ENCODE measurements at places on chromosomes 3 and 15.
A peak's percentile ranks its signal among the peaks of the same experiment; 100 is the strongest.

DNA sequence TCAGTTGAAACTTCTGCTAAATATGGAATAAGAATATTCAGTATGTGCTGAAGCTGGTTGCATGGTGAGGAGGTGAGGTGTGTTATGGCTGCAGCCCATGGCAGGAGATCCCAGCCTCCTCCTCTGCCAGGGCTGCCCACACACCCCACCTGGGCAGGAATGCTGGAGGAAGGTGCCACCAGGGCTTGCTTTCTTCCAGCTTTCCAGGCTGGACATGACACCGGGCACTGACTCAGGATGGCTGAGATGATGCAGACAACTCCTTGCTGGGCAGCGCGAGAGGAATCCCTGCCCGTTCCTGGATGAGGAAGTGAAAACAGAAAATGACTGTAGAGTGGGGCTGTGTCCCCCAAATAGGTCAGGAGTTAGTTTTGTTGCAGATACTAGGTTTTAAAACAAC is 14.1 kb downstream of the GABRG3 start:
- no peak for DNase-seq

- DNase-seq, result no peak
These were observed 250.1 kb upstream of the LYSMD4 start for GRCh38 chr15:99983171-99983885.

- no peak for DNase-seq
These were observed 258.4 kb upstream of the AGTR1 start for GRCh38 chr3:148439254-148439822.

- no peak for DNase-seq
These were observed 45.1 kb downstream of the TNIK start for GRCh38 chr3:171415070-171415469.

DNA sequence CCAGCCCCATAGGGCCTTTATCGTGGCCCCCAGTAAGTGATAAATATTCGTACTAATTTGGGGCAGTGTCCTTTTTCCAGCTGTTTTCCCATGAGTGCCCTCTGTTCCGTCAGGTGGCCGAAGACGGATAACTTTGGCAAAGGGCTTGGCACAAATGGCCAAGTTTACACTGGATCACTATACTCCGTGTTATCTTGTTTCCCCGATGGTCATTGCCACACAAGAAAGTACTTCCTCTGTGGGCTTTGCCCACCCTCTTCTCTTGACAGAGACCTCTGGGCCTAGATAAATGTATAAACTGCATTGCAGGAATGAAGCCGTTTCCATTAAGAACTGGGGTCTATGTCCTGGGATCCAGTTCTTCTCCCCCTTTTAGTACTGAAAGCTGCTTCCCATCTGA is 39.1 kb downstream of the SMAD3 start:
- no peak for DNase-seq

GRCh38 chr3:167872941-167873340 is 137.4 kb downstream of the SERPINI1 start:
- DNase-seq, result no peak

GRCh38 chr3:137807998-137808397 is 43.9 kb downstream of the SOX14 start:
- no peak for DNase-seq

- DNase-seq, result no peak
These were observed 47.8 kb downstream of the SPRED1 start for GRCh38 chr15:38300395-38300794.

- DNase-seq, result no peak
These were observed 5.9 kb downstream of the C3orf22 start for GRCh38 chr3:126552688-126553283.

GRCh38 chr3:37907906-37908305 is 46.2 kb downstream of the CTDSPL start:
- peak; percentile 86 for DNase-seq

- no peak for DNase-seq
These were observed 50.6 kb downstream of the KLHDC8B start for GRCh38 chr3:49222002-49222401.

GRCh38 chr3:75781079-75781745 is 4.1 kb downstream of the ZNF717 start:
- no peak for DNase-seq

- DNase-seq, result no peak
These were observed 36.5 kb downstream of the ALS2CL start for GRCh38 chr3:46656778-46657556.

GRCh38 chr15:68213991-68214837 is 9.1 kb upstream of the CALML4 start:
- DNase-seq, result no peak

- no peak for DNase-seq
These were observed 99.2 kb upstream of the MLF1 start for GRCh38 chr3:158471639-158472294.

- no peak for DNase-seq
These were observed 156.0 kb downstream of the CACNA1D start for GRCh38 chr3:53650424-53650823.

- no peak for DNase-seq
These were observed 3.2 kb upstream of the FBXL22 start for GRCh38 chr15:63593705-63594671.

DNA sequence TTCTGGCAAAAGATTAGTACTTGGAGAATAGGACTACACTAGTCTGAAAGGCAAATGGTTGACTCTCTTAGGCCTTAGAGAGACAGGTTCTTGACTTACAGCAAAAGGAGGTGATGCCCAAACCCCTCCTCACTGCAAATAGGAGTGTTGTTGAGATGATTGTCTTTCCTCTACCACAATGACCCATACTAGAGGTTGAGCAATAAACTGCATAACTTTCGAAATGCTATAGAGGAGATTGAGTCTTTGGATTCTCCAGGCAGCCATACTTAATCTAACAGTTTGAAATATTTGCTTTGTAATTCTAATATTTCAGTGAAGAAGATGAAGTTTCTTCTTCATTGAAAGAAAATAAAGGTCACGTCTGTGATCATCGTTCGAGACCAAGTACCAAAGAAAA is 498.5 kb upstream of the GBE1 start:
- DNase-seq, result no peak

Data from foreskin melanocyte (primary cell).